ENCODE measurements at places on chromosomes 12 and 14. TPM values are rescaled to one million over a fixed set of nuclear protein-coding genes. Genes with fewer than 3 reads are reported as not detected.

- DNase-seq: no peak
- no peaks in the 10 kb centered on the region for H3K27me3 ChIP-seq
- no peaks in the 10 kb centered on the region for H3K36me3 ChIP-seq
- H3K27ac ChIP-seq: no peak overlapping the region
Observed at GRCh38 chr12:69274861-69275260, 35.5 kb downstream of the CPSF6 start.

DNA sequence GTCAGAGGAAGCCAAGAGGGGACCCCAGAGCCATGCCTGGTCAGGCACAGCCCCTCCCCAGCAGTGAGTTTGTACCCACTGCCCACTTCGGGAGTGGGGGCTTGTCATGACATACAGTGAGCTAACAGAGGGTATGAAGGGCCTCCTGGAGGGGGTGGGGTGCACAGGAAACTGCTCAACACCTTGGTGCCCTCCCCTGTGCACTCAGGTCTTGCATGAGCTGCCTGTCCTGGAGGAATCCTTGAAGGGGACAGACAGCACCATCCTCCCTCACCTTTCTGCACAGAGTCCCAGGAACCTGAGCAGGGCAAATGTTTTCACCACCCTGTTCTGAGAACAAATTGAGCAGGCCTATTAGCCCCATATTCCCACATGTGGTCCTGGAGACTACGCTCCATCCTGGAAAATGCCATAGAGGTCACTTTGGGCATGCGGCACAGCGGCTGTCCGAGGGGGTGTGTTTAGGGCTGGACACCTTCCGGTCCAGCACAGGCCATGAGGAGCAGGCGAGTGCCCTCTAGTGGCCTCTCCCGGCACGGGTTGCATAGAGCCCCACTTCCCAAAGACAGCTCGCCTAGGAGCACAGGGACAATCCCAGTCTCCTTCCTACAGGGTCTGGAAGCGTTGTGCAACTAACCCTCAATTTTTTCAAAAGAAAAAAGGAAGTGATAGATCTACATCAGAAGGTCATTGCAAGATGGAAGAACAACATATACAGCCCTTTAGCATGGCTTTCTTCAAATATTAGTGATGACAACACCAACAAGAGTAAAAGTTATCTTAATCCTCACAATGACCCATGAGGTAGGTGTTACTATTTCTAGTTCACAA lies 31.9 kb upstream of the ZFP36L1 start:
- no peaks in the 10 kb centered on the region for H3K36me3 ChIP-seq
- no peaks in the 10 kb centered on the region for H3K4me1 ChIP-seq
- DNase-seq: peak; percentile 92
- H3K27me3 ChIP-seq: no peaks in the 10 kb centered on the region

- H3K27ac ChIP-seq: no peak overlapping the region
- H3K36me3 ChIP-seq: no peaks in the 10 kb centered on the region
- DNase-seq: no peak
- no peak overlapping the region for H3K4me3 ChIP-seq
- no peaks in the 10 kb centered on the region for H3K4me1 ChIP-seq
Observed at GRCh38 chr12:52318241-52318990, 2.8 kb downstream of the KRT83 start.

GRCh38 chr14:72742838-72743195 lies 151.1 kb downstream of the DPF3 start:
- H3K4me1 ChIP-seq: no peaks in the 10 kb centered on the region
- H3K27ac ChIP-seq: no peak overlapping the region
- no peaks in the 10 kb centered on the region for H3K27me3 ChIP-seq
- no peak for DNase-seq

Gene HOXC4
- total RNA-seq: not detected
